ENCODE measurements at places on chromosomes 3 and 15.

- no peak for DNase-seq
These were observed 83.0 kb downstream of the KLHL25 start for GRCh38 chr15:85711580-85712192.

DNA sequence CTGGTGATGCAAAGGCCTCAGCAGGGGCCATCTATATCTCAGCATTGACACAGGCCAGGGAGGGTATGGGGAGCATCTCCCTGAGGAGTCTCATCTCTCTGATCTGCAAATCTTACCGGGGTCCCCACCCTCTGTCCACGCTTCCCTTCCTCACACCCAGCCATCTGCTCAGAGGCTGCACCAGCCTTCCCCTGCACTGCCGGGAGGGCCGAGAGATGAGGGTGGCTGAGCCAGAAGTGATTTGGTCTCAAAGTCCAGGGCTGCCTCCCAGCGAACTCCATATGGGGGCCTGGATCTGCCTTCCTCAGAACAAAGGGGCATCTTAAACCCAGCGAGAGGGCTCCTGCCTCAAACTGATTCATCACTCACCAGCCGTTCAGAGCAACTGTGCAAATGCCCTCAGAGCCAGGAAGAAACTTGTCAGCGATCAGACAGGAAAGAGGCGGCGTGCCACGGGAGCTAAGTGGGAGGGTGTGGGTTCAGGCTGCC, 4.6 kb downstream of the IGDCC3 start:
- DNase-seq = no peak

DNA sequence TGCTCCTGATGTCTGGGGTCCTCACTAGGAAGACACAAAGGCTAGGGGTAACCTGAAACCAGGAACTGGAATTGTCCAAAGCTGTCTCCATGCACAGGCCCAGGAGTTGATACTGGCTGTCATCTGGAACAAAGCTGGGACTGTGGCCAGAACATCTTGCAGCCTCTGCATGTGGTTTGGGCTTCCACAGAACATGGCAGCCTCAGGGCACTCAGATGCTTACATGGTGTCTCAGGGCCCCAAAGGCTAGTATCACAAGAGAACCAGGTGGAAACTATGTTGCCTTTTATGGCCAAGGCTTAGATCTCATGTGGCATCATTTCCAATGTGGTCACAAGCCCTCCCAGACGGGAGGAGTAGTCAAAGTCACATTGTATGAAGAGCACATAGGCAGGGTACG, 335.2 kb upstream of the TRIM42 start:
- DNase-seq = no peak

- DNase-seq = no peak
These were observed 572.5 kb downstream of the SQOR start for GRCh38 chr15:46207341-46207740.

GRCh38 chr15:61830536-61831330, 229.5 kb downstream of the VPS13C start:
- no peak for DNase-seq

DNA sequence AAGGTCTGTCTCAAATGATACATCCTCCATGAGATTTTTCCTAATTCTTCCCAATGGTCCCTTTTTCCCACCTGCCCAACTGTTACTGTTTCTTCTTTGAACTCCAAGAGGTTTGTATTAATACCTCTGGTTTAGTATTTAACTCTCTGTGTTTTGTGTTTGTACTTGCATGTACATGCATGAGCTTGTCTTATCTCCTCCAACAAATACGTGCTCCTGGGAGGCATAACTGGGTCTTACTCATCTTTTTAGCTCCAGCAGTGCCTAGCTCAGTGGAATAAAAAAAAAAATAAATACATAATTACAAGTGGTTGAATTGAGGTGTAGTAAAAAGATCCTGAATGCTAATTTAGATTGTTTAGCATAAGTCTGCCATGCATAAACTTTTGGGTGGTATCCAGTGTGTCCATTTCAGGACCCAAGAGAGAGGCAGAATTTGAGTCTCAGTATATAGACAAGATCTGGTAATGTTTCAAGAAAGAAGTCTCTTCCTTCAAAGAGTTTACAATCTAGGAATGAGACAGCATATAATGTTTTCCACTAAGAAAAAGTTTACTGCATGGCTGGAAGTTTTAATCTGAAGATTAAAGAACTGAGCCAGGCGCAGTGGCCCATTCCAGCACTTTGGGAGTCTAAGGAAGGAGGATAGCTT, 1.7 kb upstream of the LYSMD2 start:
- DNase-seq = no peak

DNA sequence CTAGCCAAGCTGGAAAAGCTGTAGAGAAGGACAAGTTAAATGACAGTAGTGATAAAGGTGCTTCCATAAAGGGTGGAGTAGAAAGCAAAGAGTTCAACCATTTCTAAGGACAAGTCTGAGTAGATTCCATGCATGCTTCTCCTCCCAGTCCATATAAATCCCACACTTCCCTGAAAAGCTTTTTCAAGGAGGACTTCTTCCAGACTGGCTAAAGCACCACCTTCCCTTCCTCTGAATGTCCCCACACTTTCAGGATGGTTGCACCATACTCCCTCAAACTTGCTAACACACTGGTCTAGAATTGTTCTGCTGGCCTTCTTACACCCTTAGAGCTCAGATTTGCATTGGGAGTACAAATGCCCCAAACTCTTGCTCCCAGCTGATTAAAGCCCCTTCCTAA, 40.9 kb downstream of the FBN1 start:
- DNase-seq = no peak

- DNase-seq = no peak
These were observed 10.5 kb downstream of the GNAI2 start for GRCh38 chr3:50246517-50246954.

- DNase-seq = no peak
These were observed 2.9 kb upstream of the NDN start for GRCh38 chr15:23690015-23690414.

DNA sequence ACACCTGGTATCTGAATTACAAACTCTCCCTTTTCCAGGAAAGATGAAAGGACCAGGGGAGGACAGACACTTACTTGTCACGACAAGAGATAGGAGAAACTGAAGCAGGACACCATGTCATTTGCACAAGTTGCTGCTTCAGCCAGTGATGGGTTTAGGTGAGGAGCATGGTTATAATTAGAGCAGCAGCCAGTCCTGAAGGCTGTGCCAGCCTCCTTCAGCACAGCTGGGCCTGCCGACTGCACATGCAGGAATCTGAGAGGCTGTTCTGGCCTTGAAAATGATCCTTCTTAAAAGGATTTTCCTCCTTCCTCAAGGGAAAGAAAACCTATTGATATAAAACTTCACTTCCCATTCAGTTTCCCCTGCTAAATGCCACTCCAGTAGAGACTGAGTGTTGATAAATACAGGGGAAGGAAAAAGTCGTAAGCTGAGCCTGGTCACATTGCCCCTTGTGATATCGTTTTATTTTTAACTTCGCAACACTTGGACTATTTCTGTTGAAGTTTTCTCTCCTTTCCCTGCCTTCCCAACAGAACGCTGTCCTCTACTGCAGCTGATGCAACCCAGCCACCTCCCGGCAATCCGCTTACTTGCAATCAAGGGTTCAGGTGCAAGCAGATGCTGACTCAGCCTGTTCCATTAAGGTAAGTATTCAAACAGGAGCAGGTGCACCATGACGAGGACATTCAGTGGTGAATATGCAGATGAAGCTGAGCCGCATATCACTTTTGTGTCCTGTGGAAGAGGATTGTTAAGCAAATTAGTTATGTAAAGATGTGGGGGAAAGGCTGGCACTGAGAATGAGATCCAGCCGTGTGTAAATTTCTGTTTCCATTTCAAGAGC, at the start of gene FBXO40:
TSS of gene FBXO40 (plus strand) at position 524 of the 847 bp plus-strand sequence. CDS start 27,197 bp downstream, outside the sequence.
- no peak for DNase-seq

DNA sequence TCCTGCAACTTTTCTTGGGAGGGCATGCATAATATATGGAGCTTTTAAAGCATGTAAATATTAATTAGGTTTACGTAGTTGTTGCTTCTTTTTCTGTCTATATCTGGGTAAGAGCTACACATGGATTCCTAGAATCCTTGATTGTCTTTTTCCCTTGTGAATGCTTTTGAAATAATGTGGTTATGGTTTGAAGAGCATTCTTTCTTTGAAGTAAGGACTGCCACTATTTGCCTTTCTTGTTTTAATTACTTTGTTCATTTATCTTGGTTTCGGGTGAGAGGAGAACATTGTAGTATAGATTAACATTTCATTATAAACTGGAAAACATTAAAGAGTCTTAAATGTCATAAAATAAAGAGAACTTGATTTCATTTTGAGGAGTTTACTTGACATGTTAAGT, 674.0 kb downstream of the ZBBX start:
- DNase-seq = no peak

DNA sequence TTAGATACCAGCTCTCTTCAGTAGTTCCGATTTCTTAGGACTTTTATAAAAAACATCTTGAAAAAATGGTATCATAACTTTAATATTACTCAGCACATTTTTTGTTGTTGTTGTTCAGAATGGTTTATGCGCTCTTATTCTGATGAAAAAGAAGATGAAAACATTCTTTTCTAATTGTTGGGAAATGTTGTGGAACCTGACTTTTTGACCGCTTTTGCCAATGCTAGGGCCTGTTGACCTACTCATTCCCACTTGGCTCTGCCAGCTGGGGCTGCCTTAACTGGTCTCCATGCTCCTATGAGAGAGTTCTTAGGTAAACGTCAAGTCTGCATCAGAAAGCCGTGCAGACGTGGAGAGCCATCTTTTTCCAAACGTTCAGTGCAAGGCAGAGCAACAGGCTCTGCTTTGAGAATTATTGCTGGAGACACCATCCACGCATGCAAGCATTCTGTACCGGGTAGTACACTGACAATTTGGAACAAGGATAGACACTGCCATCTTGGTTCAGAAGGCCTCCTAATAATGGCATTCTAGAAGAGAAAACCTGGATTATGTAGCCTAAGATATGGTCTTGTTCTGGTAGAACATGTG, 176.8 kb downstream of the GHSR start:
- DNase-seq = no peak

GRCh38 chr15:64068133-64068532, 21.8 kb upstream of the DAPK2 start:
- DNase-seq = no peak

DNA sequence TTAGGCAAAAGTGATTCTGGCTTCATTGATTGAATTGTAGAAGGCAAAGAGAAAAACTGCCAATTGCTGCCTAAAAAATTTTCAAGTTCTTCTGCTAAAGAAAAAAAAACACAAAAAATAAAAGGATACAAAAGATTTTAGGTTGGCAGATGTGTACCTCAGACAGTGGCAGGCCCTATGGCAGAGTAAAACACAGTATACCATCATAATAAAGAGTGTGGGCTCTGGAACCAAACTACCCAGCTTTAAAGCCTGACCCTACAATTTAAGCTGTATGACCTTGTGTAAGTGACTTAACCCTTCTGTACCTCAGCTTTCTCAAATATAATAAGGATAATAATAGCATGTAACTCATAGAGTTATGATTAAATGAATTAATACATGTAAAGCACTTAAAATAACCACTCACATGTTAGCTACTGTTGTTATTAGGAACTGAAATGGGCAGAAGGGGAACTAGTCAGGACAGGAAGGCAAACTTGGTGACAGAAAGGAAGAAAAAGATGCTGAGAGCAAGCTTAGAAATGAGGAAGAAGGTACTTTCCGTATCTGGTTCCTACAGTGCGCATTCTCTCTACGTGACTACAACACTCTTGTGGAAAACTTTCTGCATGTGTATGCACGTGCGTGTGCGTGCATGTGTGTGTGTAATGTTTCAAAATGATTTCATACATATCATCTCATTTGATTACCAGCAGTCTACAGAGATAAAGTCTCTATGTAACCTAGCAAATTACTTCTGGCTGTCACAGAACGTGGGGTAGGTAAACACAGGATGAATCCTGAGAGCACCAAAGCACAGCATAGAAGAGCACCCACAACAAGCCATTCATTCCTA, 13.6 kb upstream of the GATM start:
- DNase-seq = peak; percentile 74

- no peak for DNase-seq
These were observed 172.3 kb downstream of the SLCO3A1 start for GRCh38 chr15:92025706-92026270.

DNA sequence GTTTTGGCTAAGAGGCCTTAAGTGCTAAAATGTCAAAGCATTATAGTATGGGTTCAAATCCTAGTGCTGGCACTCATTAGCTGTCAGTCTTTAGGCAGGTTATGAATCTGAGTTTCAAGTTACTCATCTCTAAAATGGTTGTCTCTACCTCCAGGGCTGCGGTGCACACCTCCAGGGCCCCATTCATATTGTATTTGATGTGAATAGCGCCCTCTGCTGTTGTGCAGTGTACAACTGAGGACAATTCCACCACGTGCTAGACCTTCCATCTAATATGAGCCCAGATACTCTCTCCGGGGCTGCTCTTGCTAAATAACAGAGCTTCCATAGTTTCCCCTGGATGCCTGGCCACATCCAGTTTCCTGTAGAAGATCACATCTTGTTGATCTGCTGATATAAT, 54.3 kb downstream of the OXNAD1 start:
- DNase-seq = peak; percentile 55

GRCh38 chr15:77737238-77738037, 104.7 kb upstream of the LINGO1 start:
- no peak for DNase-seq

DNA sequence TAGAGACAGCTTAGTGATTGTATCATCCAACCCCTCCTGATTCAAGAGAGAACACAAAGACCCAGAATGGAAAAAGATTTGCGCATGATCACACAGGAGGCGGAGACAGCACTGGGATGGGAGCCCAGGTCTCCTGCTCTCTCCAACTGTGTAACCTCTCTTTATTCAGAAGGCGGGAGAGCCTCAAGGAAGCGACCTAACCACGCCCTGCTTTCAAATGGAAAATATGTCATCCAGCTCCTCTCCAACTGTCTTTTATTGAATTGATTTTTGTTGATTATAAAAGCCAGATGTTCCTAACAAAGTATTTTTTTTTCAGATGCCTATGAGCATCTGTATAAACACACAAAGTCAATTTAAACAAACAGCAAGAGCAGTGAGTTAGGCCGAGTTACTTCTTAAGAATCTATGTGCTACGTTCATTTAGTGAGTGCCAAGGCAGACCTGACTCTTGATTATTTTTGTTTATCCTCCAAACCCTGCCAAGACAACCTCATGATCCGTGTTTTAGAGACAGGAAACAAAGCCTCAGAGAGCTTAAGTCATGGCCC, 74.5 kb downstream of the BFSP2 start:
- DNase-seq = no peak

GRCh38 chr3:362681-363338, 166.2 kb downstream of the CHL1 start:
- no peak for DNase-seq

DNA sequence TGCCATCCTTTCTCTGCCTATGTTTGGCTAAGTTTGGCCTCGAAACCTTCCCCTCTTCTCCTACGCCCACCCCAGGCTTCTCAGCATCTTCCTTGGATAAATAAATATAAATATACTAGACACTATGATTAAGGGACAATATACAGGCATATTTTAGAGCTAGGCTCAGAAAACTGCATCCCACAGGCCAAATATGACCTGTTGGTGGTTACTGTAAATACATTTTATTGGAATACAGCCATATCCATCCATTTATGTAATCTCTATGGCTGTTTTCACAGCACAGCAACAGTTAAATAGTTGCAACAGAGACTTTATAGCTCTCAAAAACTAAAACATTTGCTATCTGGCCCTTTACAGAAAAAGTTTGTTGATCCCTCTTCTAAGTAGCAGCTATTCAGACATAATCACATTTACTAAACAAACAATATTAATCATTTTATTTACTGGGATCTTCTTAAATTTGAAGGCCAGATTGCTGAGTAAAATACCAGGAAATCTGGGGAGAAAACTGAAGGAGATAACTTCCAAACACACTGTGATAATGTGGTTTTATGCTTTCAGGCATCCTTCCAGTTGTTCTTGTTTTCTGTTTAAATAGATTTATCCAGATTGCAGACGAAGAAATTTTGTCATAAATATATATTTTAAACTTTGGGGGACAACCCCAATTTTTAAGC, 269.7 kb upstream of the THRB start:
- no peak for DNase-seq
